Peyer's patch (tissue), 4 donors: ENCODE measurements at places on chromosomes 12 and 14. TPM values are rescaled to one million over a fixed set of nuclear protein-coding genes. Genes with fewer than 3 reads are reported as not detected.

- no peaks in the 10 kb centered on the region for H3K27me3 ChIP-seq
- no peak for DNase-seq
- H3K4me3 ChIP-seq: no peak overlapping the region
- H3K4me1 ChIP-seq: no peaks in the 10 kb centered on the region
- H3K27ac ChIP-seq: no peak overlapping the region
Observed at GRCh38 chr12:3805077-3805476, 52.2 kb upstream of the CRACR2A start.

- no peak overlapping the region for H3K27ac ChIP-seq
- no peak overlapping the region for H3K4me3 ChIP-seq
- DNase-seq: no peak
- H3K36me3 ChIP-seq: no peaks in the 10 kb centered on the region
- H3K4me1 ChIP-seq: no peaks in the 10 kb centered on the region
Observed at GRCh38 chr14:33510063-33510481, 440.8 kb downstream of the EGLN3 start.

Gene TSPAN19
- not detected for total RNA-seq

- no peak for DNase-seq
- H3K36me3 ChIP-seq: no peaks in the 10 kb centered on the region
- no peaks in the 10 kb centered on the region for H3K27me3 ChIP-seq
Observed at GRCh38 chr12:117718141-117718540, 250.6 kb downstream of the KSR2 start.

Gene TAS2R20
- 9.1 TPM for total RNA-seq

GRCh38 chr14:84253326-84253725 lies 1276.6 kb upstream of the FLRT2 start:
- H3K36me3 ChIP-seq: no peaks in the 10 kb centered on the region
- H3K27ac ChIP-seq: no peak overlapping the region
- H3K27me3 ChIP-seq: no peaks in the 10 kb centered on the region
- H3K4me1 ChIP-seq: no peaks in the 10 kb centered on the region
- H3K4me3 ChIP-seq: no peak overlapping the region

DNA sequence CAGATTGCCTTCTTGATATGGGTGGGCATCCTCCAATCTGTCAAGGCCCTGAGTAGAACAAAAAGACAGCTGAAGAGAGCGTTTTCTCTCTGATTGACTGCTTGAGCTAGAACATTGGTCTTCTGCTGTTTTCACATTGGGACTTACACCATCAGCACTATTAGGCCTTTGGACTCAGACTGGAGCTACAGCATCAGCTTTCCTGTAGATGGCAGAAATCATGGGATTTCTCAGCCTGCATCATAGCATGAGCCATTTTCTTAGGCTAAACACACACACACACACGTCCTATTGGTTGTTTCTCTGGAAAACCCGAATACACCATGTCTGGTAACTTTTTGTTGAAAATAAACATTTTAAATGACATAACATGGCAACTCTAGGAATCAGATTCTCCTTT lies 15.8 kb upstream of the PPM1A start:
- no peak overlapping the region for H3K4me3 ChIP-seq
- H3K36me3 ChIP-seq: no peaks in the 10 kb centered on the region
- no peaks in the 10 kb centered on the region for H3K27me3 ChIP-seq
- H3K27ac ChIP-seq: no peak overlapping the region

- no peaks in the 10 kb centered on the region for H3K36me3 ChIP-seq
- no peaks in the 10 kb centered on the region for H3K27me3 ChIP-seq
- DNase-seq: no peak
- no peak overlapping the region for H3K4me3 ChIP-seq
- no peak overlapping the region for H3K27ac ChIP-seq
Observed at GRCh38 chr12:18345021-18345735, 83.9 kb downstream of the PIK3C2G start.

Gene CEBPE
- total RNA-seq: not detected

DNA sequence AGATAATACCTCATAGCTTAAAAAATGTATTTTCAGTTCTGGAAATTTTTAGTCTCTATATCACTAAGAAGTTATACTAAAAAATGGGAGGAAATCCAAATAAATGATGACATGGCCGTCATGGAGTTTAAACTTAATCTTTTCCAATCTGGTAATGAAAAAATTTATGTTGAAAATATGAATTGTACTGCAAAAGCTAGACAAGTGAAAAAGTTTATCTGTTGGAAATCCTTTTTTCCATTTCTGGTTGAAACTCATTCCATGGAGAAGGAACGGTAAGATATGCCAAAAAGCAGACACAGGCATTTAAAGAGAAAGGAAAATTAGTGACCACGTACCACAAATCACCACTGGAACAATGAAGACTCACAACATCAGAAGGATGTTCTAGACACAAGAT lies 314.2 kb upstream of the PRICKLE1 start:
- no peak overlapping the region for H3K4me3 ChIP-seq
- H3K27ac ChIP-seq: no peak overlapping the region
- H3K27me3 ChIP-seq: no peaks in the 10 kb centered on the region
- H3K36me3 ChIP-seq: no peaks in the 10 kb centered on the region
- no peaks in the 10 kb centered on the region for H3K4me1 ChIP-seq

GRCh38 chr12:108441549-108441948 lies 73.5 kb upstream of the FICD start:
- H3K36me3 ChIP-seq: no peaks in the 10 kb centered on the region
- no peak overlapping the region for H3K4me3 ChIP-seq
- no peaks in the 10 kb centered on the region for H3K4me1 ChIP-seq
- no peaks in the 10 kb centered on the region for H3K27me3 ChIP-seq

- H3K27ac ChIP-seq: no peak overlapping the region
- no peaks in the 10 kb centered on the region for H3K27me3 ChIP-seq
- H3K4me1 ChIP-seq: no peaks in the 10 kb centered on the region
- no peaks in the 10 kb centered on the region for H3K36me3 ChIP-seq
- peak; percentile 58 for DNase-seq
- H3K4me3 ChIP-seq: no peak overlapping the region
Observed at GRCh38 chr12:46342562-46343033, 30.0 kb downstream of the SLC38A2 start.

GRCh38 chr14:84477996-84478395 lies 1051.9 kb upstream of the FLRT2 start:
- H3K27ac ChIP-seq: no peak overlapping the region
- H3K27me3 ChIP-seq: no peaks in the 10 kb centered on the region
- H3K4me1 ChIP-seq: no peaks in the 10 kb centered on the region
- H3K36me3 ChIP-seq: no peaks in the 10 kb centered on the region

DNA sequence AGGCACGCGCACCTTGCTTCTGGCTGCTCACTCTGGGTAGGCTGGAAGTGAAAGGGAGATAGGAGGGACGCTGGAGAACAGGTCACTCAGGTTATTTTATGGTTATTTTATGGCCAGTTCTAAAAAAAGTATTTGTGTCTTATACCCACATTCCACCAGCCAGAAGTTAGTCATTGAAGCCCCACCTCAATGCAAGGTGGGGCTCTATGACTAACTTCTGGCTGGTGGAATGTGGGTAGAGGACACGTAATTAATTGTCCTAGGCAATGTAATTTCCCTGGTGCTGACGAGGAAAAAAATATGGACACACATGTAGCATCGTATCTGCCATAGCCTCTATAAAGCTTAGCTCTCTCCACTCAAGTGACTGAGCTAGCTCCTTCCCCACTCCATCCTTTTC lies 104.9 kb downstream of the PDZRN4 start:
- no peak overlapping the region for H3K4me3 ChIP-seq
- H3K27ac ChIP-seq: no peak overlapping the region
- no peak for DNase-seq
- no peaks in the 10 kb centered on the region for H3K4me1 ChIP-seq
- H3K27me3 ChIP-seq: no peaks in the 10 kb centered on the region

DNA sequence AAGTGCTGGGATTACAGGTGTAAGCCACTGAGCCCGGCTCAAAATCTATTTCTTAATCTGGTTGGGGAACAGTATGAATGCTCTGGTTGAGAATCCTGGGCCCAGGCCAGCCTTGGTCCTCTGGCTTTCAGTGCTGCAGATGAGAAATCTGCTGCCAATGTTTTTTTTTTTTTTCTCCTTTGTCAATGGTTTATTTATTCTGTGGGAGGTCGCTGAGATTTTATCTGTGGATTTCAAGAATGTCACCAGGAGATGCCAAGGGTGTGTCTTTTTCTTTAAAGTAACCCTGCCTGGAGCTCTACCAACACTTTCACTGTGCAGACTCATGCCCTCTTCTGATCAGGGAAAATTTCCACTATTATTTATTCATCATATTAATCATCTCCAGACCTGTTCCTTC lies 3.6 kb downstream of the SLC25A29 start:
- no peak overlapping the region for H3K4me3 ChIP-seq
- no peaks in the 10 kb centered on the region for H3K27me3 ChIP-seq
- no peaks in the 10 kb centered on the region for H3K36me3 ChIP-seq
- H3K27ac ChIP-seq: no peak overlapping the region
- DNase-seq: no peak
- H3K4me1 ChIP-seq: no peaks in the 10 kb centered on the region

Gene RDH12
- total RNA-seq: not detected

DNA sequence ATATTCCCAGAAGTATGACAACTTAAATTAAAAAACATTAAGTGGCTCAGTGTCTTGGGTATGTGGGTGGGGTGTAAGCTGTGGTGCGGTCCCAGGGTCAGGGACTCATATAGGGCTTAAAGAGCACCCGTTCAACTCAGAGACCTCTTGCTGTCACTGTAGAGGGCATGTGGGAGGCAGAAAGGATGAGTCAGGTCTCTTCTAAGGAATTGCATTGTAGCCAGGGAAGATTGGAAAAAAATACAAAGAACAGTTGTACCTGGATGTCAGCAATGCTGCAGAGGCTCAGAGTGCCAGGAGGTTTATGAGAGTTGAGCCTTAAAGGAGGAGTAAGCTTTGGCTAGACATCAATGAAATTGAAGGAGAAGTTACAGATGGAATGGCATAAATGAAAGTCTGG lies 104.1 kb downstream of the MYRFL start:
- H3K27me3 ChIP-seq: no peaks in the 10 kb centered on the region
- DNase-seq: no peak
- H3K4me1 ChIP-seq: no peaks in the 10 kb centered on the region
- no peaks in the 10 kb centered on the region for H3K36me3 ChIP-seq
- H3K4me3 ChIP-seq: no peak overlapping the region

DNA sequence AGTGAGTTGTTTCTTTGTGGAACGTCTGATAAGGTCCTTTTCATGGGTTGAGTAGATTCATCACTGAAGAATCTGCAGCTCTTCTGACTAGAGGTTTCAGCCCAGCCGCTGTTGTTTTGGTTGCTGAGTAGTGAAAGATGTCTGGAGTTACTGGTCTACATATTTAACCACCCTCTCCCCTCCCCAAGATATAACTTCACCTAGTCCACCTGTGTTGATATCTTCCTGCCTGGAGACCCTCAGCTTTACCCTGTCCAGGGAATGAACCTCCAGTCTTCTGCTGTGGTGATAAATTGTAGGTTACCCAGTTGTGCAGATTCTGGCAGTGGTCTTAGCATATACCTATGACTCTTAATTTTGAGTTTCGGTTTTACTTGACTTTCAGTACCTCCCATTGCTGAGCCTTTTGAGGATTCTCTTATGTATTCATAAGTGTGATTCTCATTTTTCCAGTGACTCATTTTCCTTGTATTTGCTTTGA lies 62.9 kb downstream of the CCDC91 start:
- no peaks in the 10 kb centered on the region for H3K27me3 ChIP-seq
- H3K27ac ChIP-seq: no peak overlapping the region
- H3K4me1 ChIP-seq: no peaks in the 10 kb centered on the region
- H3K36me3 ChIP-seq: no peaks in the 10 kb centered on the region
- H3K4me3 ChIP-seq: no peak overlapping the region

Gene TBPL2
- total RNA-seq: not detected

Gene ETV6
- 49.5 TPM for total RNA-seq

- peak; percentile 52 for DNase-seq
- H3K27me3 ChIP-seq: no peaks in the 10 kb centered on the region
- H3K4me3 ChIP-seq: no peak overlapping the region
- H3K27ac ChIP-seq: no peak overlapping the region
Observed at GRCh38 chr12:127162902-127163301, 1104.1 kb upstream of the TMEM132C start.

- H3K27ac ChIP-seq: no peak overlapping the region
- no peak for DNase-seq
- H3K27me3 ChIP-seq: no peaks in the 10 kb centered on the region
- no peaks in the 10 kb centered on the region for H3K4me1 ChIP-seq
- H3K4me3 ChIP-seq: no peak overlapping the region
Observed at GRCh38 chr12:66004922-66005703, 125.4 kb downstream of the LLPH start.

Gene LRRC10
- not detected for total RNA-seq
